Sciatic nerve (tissue), 2 donors: ENCODE measurements at places on chromosomes 6 and 20.
A peak's percentile ranks its signal among the peaks of the same experiment; 100 is the strongest.

DNA sequence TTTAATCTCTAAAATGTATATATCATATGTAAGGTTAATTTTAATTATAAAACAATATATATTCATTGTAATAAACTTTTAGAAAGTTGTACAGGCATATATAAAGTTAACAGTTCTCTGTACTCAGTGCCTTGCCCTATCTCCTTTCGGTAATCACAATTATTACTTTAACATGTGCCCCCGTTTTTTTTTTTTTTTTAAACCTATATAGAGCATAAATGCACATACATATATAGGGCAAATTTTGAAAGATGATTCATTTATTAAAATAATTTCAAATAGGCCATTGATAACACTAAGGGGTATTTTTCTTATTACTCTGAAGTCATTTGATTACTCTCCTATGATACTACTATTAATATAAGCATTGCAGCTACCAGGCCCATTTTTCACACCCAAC, 1.9 kb downstream of the ASF1A start:
- no peak for DNase-seq

GRCh38 chr6:166648846-166649245, 21.8 kb upstream of the RPS6KA2 start:
- no peak for DNase-seq

DNA sequence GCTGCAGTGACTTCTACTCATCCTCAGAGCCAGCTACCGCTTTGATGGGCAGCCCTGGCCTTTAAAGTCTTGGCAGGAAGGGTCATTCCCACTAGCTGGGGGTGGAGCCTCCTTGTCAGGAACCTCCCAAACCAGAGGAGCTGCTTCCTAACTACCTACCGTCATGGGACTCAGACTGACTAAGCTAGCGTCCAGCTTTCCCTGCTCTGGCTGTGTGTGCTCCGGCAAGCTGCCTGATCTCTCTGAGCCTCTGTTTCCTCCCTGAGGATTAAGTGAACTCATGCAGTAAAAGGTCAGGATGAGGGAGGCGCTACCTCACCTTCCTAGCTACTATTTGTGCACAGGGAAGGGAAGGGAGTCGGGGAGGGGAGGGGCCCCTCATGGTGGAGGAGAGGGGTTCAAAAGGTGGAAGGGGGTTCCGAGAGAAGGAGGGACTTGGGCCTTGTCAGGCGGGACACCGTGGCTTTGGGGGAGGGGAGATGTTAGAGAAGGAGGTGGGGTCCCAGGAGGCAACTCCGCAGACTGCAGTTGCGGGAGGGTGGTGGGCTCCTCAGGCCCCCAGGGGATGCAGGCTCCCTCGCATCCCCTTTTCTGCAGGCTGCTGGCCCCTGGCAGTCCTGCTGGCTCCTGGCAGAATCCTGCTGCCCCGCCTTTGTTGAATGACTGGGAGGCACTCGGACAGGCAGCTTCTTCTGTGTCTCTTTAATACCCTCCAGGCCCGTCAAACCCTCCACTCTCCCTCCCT, 9.8 kb downstream of the DUSP15 start:
- peak; percentile 66 for DNase-seq

GRCh38 chr20:50456452-50457324, 53.5 kb upstream of the PTPN1 start:
- DNase-seq = no peak

DNA sequence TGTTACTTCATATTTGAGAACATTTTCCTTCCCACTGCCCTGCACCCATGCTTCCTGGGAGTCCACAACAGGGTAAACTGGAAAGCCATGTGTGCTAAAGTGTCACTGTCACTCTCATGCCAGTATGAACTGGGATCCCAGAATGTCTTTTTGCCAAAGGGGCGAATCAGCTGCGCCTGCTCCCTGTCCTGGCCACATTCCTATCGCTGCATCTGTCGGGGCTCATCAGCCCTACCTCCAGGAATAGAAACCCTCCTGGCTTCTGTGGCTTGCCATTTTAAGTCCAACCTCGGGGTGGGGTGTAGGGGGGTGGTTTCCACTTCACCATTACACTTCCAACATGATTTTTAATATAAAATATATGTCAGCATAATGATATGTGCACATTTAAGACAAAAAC, 933 bp downstream of the KLHL31 start:
- DNase-seq = no peak

DNA sequence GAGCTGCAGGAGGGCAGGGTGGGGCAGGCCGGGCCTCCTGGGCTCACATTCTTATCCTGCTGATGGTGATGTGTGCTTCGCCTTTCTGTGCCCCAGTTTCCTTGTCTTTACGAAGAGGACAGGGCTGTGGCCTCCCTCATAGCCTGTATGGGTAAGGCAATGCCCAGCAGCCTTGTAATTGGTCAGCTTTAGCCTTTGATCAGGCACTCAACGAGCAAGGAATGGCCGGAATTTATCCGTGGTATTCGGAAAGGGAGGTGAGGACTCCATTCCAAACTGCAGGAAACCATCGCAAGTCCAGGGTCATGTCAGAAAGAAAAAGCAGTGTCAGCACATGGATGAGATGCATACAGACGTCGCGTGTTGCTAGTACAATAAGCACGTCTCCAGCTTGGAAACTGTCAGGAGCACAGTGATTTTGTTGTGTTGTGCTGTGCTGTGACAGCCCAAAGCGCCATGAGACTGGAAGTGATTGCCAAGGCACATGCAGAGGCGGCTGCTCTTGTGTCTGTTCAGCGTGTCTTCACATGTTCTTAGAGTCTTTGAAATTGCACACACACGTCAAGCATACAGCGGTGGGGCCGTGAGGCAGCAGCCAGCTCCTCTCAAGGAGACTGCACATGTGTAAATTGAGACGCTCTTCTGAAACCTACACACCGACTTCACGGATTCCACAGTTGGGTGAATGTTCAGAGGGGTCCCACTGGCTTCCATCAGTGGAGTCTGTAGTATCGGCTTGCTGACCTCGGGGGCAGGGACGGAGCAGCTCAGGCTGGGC, 6.2 kb downstream of the SS18L1 start:
- no peak for DNase-seq

- no peak for DNase-seq
These were observed 10.3 kb downstream of the PPP1R14C start for GRCh38 chr6:150152891-150153876.

DNA sequence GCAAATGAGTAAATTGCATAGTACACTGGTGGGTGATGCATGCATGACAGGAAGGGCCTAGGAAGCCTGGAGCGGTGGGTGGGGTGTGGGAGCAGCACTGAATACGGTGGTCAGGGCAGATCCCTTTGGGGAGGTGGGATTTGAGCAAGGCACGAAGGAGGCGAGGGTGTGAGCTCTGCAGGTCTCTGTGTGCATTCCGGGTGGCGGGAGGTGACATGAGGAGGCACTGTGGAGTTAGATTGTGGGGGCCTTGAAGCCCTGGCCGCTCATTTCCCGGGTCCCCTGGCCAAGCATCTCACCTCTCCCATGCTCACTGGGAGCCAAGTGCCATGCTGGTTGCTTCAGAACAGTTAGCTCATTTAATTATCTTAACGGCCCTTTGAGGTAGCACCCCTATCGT, 6.2 kb upstream of the SPDEF start:
- DNase-seq = no peak

DNA sequence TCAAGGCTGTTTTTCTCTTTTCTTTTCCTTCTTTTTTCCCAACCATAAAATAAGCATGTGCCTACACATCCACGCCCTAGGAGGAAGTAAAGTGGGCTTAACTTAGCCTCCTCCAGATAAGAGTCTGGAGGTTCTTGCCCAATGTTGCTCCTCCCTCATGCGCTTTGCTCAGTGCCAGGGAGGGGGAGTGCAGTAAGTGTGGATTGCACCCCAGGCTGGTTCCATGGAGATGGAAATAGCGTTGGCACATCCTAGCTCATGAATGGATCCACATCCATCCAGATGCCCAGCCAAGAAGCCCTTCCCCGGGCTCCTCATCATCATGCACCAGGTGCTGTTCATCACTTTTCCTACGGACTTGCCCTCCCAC, 58.2 kb downstream of the NEDD9 start:
- DNase-seq = no peak

- DNase-seq = no peak
These were observed 92.2 kb downstream of the CEP162 start for GRCh38 chr6:84135291-84135690.

- no peak for DNase-seq
These were observed 12.8 kb upstream of the RPS10 start for GRCh38 chr6:34438705-34439104.

- no peak for DNase-seq
These were observed 461.3 kb downstream of the KIF16B start for GRCh38 chr20:16111852-16112412.

- DNase-seq = no peak
These were observed 602.3 kb upstream of the MMS22L start for GRCh38 chr6:97885325-97885724.

DNA sequence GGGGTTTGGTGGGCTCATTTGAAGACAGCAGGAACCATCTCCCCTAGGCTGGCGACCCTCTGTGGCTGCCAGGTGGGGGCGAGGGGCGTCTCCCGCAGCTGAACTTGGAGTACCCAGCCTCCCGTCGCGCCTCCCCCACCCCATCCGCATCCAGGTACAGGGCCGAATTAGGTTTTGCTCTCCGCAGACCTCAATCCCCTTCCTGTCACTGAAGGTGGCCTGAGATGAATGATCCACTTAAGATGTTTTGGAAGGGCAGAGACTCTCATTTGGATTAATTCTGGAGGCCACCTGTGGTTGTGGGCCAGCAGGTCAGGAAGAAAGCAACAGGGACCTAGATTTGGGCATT, 493 bp downstream of the CD83 start:
- no peak for DNase-seq

DNA sequence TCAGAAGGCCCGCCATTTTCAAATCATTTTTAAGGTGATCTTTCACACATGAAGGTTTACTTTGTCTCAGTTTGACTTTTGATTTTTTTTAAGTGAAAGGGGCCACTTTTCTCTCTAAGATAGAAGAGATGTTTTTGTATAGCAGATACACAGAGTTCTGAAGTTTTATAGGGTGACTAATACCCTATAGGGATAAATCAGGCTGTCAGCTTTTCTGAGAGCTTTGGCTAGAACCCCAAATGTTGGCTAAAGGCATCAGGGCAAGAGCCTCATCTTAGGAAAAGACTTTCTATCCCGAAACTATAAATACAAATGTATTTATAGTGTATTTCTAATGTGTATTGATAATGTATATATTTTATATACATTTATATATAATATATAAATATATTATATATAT, 181.4 kb downstream of the TBX18 start:
- no peak for DNase-seq

DNA sequence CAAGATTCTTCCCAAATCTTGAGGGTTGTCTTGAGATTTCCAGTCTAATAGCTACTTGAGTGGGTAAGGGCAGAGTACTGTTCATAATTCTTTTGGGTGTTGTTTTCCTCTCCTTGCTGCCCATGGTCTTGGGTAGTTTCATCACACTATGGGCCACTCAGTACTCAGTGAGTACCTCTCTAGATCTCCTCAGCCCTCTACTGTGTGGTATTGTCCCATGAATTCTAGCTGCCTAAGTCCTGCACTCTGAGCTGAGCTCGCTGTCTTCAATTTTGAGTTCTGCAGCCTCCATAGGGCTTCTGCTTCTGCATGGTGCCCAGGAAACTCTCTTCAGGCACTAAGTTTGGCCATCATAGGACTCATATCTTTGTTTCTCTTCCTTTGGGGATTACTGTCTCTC, 42.3 kb downstream of the ASXL1 start:
- DNase-seq = no peak

- no peak for DNase-seq
These were observed 10.8 kb upstream of the SNHG17 start for GRCh38 chr20:38445901-38446425.

DNA sequence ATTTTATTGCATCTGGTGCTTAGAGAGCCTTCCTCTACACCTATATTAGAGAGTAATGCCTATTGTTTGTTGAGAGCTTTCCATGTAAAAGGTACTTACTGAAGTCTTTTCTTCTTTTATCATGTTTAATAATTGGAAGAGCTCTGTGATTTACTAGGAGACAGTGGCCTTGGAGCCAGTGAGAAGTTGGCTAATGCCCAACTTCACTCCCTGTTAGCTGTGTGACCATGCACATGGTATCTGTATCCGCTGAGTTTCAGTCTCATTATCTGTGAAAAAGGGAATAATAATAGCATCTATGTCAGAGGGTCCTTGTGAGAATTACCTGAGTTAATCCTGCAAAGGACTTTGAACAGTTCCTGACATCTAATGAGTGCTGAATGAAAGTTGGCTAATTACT, 105.0 kb downstream of the CD109 start:
- DNase-seq = no peak

DNA sequence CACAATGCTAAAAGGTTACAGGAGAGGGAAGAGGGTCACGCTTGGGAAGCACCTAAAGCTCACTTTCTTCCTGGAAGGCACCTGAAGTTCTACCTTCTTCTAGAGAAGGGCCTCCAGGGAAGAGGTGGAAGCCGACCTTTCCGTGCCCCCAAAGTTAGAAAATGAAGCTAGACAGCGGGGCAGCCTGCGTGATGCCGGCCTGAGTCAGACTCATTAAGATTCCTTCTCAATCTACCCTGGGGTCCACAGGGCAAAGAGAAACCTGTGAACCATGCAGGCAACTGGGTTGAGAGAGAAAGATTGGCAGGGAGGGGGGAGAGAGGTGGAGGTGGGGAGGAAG, 54.8 kb upstream of the CCDC167 start:
- DNase-seq = no peak

- no peak for DNase-seq
These were observed 64.2 kb upstream of the SDHAF4 start for GRCh38 chr6:70502484-70502883.

GRCh38 chr6:151067684-151068596, 171.8 kb upstream of the AKAP12 start:
- DNase-seq = peak; percentile 93

- no peak for DNase-seq
These were observed 30.8 kb downstream of the SDCBP2 start for GRCh38 chr20:1298166-1298565.

- DNase-seq = no peak
These were observed 18.5 kb upstream of the SERPINB9 start for GRCh38 chr6:2921520-2922115.

DNA sequence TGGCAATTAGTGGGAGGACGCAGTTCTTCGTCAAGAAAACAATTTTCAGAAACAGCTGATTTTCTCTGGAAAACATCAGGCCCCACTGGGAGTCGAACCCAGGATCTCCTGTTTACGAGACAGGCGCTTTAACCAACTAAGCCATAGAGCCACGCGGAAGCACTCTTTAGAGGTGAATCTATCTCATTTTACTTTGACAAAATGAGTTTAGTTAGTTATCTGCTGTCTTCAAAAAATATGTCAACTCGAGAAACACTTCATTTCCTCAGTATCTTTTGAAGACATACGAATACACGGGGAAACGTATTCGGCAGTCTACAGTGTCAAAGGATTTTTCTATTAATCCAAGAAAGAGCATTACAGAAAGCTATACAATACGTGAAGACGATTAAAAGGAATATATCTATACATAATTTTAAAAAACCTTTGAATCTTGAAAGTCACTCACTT, 26.7 kb downstream of the GPX6 start:
- no peak for DNase-seq

GRCh38 chr20:62710221-62710885, 1.7 kb downstream of the NTSR1 start:
- no peak for DNase-seq

DNA sequence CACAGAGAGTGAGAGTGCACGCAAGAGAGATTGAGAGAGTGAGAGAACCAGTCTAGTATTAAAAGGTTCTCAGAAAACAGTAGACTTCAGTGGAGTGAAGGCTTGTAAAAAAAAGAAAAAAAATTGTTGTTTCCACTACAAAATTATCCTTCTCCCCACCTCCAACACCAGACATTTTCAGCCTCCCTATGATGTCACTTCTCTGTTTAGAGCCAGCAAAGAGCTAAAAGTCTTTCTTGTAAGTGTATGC, 77.8 kb downstream of the BACH2 start:
- no peak for DNase-seq
